Kidney (tissue), 22 donors: ENCODE measurements at places on chromosomes 11 and 22. TPM values are rescaled to one million over a fixed set of nuclear protein-coding genes. Genes with fewer than 3 reads are reported as not detected.

DNA sequence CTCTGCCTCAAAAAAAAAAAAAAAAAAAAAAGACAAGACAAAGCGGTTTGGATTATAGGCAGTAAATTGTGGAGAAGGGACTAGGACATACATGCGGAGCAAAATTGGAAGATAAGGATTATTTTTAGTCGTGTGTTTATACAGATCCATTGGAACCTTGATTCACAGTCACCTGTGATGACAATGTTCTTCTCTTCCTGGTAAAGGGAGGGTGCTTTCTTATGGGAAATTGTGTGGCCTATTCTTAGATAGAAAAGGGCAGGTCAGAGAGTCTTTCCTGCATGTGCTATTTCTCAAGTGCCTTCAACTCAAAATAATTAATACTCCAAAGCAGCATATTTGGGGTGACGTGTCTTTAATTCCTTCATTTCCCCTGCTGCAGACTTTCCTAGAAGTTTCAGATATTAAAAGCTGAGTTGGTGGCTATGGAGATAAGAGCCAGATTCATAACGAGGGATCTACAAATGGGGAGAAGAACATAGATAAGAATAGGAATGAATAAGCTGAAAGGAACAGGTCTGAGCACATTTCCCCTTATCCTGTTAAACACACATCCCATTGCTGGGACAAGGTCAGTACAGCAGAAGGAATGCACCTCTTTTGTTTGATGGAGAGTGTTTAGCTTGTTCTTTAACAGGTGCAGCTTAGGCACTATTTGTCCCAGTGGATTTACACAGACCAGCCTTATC, 22.5 kb downstream of the GSTT2B start:
- DNase-seq: no peak

HYLS1 gene
- total RNA-seq: 3.0 TPM

RAB36 gene
- total RNA-seq: 30.5 TPM

GRCh38 chr11:122882189-122882856, at the start of gene JHY:
JHY (plus strand) TSS chr11:122882759; CDS start chr11:122885850, 3,091 bp downstream.
- DNase-seq: peak; percentile 74

DNA sequence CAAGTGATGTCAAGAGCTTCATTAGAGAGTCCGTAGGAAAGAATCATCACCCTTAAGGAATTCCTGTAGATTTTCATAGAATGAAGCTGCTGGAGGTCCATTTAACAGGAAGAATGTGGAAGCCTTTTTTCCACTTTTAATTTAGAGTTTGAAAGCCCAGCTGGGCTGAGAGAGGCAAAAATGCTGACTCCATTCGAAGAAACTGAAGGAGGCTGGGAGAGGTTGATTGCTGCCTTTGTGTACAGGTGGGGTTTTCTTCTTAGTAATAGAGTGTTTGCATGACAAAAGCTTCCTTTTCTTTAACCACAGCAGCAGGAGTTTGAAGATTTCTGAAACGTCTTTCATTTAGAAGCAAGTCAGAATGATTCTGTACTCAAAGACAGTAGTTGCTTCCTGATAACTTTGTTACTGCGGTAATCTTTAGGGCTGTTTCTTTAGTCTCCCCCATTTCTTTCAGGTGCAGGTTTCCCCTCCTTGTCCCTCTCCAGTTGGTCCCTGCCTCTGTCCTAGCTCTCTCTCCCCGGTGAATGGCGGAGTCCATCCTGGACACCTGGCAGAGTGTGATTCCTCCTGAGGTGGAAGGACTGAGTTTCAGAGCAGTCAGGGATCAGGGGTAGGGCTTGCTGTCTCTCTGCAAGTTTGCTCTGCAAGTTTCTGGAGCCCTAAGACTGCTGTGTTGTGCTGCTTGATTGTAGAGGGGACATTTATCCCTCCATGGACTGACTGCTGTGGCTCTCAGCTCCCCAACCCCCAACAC, 166.2 kb downstream of the LDLRAD3 start:
- DNase-seq: no peak

RAG1 gene
- total RNA-seq: 1.9 TPM

GRCh38 chr11:62974848-62975522, 9.8 kb downstream of the SLC22A6 start:
- peak; percentile 36 for DNase-seq

THY1 gene
- total RNA-seq: 17.5 TPM

ADM2 gene
- total RNA-seq: 8.0 TPM

SHISAL1 gene
- total RNA-seq: 1.1 TPM

DNA sequence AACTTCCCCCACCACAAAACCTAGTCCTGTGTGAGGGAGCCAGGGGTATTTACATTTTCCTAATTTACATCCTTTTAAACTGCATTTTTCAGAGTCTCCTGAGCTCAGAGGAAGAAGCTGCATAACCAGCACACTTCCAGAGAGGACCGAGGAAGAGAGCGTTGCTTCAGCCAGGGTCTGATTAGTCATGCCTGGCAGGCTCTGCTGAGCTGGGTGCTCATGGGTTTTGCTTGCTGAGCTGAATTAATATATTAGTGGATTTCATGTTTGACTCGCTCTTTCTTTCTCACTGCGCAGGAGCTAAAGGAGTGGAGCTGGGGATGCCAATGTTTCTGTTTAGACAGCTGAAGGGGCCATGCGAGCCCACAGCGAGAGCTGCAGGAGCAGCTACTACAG, 539.3 kb upstream of the B3GAT1 start:
- DNase-seq: peak; percentile 41

DNA sequence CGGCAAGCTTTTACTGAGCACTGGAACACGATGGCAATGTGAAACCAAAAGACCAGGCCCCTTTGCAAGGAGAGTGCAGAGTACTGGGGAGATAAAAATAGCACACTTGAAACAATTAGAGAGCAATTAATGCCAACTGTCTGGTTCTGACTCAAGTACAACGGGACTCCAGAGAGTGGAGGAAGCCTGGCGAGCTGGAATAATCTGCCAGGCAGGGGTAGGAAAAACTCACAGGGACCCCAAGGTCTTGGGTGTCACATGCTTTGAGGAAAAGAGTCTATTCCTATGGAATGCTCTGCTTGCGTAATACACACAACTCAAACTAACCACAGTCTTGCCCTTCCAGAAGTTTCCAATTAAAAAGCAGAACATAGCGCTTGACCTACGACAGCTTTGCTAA, 113.0 kb upstream of the CLMP start:
- DNase-seq: no peak

DNA sequence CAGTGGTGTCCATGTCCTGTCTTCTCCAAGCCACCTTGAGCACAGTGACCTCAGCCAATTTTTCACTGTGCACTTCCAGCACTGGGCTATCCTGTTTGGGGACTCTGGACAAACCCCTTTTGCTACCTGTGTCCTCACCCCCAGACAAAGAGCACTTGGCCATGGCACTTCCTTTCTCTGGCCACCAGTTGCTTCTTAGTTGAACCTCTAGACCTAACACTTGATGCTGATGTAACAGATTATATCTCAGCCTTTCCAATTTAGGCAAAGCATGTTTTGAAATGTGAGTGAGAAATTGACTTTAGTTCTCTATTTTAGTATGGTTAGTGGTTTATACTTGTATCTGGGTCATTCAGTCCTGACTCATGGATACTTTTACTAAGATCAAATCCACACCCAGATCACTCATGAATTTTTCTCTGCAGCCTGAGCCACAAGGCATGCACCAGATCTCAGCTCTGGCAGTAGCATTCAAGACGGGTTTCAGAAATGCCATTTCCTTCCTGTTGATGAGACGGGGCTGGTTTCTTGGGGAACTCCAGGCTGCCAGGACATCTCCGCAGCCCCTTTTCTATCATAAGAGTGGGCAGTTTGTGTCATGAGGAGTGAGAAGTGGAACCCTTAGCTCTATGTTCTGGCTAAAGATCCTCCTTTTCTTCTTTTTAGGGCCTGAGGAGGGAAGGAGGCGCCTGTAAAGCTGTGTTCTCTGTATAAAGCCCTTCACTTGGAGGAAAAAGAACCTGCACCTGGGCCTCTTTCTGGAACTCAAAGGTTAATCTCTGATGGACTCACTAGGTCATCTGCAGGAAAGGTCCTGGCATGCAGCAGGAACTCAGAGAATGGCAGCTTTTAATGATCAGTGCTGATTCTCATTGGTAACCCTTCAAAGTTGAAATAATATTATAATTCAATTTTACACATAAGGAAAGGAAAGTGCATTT, 185.6 kb upstream of the TENM4 start:
- no peak for DNase-seq

- no peak for DNase-seq
These were observed 23.5 kb downstream of the RRM1 start for GRCh38 chr11:4118107-4118506.

- DNase-seq: peak; percentile 92
These were observed at the start of gene TTC9C for GRCh38 chr11:62728171-62728988. TTC9C (plus strand) TSS chr11:62728486; CDS start chr11:62728849, 363 bp downstream.

GRCh38 chr22:23054531-23055257, 15.6 kb upstream of the GNAZ start:
- DNase-seq: peak; percentile 3
